Astrocyte of the spinal cord (primary cell): ENCODE measurements at places on chromosomes 2 and 18.

DNA sequence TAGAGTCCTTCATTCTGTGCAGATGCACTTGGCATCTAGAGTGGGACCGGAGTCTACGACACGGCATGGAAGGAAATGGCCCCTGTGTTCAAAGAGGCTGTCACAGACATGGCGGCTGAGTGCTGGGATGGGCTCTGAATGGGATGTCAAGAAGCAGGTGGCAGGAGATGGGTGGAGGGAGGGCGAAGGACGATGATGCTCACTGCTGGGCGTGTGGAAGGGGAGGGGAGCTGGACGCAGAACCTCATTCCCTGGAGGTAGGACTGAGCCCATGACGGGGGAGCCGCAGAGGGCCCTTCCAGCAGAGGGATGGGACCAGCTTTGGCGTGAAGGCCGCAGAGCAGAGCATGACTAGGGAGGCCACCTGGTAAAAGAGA, 18.8 kb upstream of the ALPI start:
- DNase-seq: no peak

DNA sequence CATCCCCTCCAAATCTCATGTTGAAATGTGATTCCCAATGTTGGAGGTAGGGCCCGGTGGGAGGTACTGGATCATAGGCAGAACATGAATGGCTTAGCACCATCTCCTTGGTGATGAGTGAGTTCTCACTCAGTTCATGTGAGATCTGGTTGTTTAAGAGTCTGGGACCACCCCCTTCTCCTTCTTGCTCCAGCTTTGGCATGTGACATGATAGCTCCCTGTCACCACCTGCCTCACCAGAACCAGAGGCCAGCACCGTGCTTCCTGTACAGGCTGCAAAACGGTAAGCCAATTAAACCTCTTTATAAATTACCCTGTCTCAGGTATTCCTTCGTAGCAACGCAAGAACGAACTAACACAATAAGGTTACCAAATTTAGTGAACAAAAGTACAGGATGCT, 95.4 kb downstream of the ZBTB7C start:
- DNase-seq: no peak

GRCh38 chr2:207911856-207912255, 113.5 kb downstream of the PLEKHM3 start:
- DNase-seq: no peak

DNA sequence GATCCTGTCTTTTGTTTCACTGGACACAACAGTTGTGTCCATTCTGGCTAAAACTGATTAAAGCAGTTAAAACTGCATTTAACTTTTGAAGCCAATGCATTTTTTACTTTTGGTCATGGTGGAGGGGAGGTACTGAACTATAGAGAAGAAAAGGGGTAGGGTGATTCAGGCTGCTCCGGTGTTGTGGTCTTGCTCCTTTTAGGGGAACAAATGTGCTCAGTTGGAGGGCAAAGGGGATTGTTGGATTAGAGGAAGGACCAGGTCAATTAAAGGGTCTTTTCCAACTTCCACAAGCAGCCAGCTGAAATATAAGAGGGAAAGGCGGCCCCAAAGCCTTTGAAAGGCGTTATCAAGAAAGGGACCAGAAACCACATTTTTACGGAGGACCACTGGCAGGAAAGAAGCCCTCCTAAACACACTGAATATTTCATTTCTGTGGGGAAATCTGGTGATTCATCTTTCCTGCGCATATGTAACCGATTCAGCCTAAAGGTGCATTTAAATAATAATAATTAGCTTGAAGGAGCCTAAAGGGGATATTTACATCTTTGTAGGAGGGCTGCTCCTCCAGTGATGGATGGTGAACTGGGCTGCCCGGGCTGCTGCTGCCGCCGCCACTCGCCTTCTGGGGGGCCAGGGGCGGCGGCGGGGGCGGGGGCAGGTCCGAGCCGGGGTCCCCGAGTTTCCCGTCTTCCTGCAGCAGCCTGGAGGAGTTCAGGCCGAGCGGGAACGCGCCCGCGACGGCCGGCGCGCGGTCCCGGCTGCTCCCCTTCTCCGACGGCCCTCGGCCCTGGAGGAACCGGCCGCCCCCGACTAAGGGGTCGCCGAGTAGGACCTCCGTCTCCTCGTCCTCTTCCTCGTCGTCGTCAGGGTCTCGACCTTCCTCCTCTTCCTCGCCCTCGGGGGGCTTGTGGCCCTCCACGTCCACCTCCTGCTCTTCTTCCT, 5.2 kb downstream of the SKOR2 start:
- DNase-seq: no peak

GRCh38 chr2:63628403-63628942, 39.7 kb downstream of the MDH1 start:
- no peak for DNase-seq

GRCh38 chr2:203112342-203112741, 97.7 kb downstream of the NBEAL1 start:
- DNase-seq: no peak

- no peak for DNase-seq
Measured at GRCh38 chr2:17517481-17518211, 594 bp downstream of the RAD51AP2 start.

DNA sequence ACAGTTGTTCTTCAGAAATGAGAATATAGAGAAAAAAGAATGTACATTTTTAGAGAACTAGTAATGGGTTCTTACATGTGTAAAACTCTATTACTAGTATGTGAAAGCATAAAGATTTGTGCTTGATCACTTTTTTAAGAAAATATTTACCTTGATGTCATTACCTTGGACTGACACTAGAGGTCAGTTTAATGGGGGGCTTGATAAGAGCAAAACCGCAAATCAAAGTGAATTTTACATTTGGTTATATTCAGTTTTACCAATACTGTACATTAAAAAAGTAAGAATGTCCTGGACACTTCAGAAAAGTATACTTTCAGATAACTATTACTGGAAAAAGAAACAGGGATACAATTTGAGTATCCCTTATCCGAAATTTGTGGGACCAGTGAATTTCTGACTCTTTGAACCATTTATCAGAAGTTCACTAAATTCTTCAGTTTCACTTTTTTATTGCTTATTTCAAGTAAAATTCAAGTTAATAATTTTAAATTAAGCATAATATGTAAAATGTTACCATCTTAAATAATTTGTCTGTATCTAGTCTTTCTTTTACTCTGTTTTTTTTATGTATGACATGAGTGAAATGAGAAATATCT, 1149.5 kb downstream of the DSC3 start:
- DNase-seq: peak; percentile 31

DNA sequence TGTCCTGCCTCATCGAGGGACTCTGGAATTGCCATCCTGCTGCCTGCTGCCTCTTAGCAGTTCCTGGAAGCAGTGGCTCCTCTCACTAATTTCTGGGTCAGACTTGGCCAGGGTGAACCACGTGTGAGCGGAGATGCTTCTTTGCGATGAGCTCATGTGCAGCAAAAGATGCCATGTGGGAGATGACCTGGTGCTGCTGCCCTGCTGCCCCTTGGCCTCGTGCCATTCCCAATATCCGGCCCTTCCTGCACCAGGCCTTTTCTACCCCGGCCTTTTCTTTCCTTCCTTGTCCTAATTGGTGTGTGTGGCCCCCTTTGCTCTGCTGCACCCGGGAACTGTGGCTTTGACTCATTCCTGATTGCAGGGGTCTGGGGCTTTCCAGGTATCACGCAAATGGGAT, 296.9 kb upstream of the HS6ST1 start:
- no peak for DNase-seq

DNA sequence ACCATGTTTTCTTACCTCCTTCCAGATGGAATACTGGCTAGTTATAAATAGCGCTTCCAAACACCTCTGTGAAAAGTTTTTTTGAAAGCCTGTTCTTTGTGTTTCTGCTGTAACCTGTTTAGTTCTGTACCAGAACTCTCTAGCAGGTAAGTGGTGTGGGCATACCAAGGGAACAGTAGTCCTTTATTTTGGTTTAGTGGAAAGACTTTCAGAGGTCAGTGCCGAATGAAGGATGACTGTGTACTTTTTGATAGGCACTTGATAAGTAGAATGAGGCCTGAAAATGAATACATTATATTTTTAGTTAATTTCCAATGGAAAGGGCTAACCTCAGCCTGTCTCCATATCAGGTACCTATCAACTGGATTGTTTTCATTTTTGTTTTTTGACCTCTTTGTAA, 27.6 kb upstream of the ASB1 start:
- DNase-seq: no peak

DNA sequence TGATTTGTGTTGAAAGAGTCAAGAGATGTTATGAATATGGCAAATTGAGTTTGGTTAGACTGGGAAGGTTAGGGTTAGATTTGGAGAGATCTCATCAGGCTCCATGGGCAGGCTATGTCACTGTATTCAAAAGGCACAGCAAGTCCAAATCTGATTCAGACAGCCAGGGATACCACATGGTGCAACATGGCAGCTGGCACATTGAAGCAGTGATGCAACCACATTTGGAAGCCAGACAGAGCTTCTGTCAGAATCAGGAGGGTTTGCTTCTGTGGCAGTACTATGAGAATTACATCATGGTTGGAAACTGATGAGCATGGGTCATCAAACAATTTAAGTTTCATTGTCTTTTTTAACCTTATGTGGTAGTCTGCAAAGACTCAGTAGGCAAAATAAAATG, 772.2 kb downstream of the SUCLG1 start:
- no peak for DNase-seq

DNA sequence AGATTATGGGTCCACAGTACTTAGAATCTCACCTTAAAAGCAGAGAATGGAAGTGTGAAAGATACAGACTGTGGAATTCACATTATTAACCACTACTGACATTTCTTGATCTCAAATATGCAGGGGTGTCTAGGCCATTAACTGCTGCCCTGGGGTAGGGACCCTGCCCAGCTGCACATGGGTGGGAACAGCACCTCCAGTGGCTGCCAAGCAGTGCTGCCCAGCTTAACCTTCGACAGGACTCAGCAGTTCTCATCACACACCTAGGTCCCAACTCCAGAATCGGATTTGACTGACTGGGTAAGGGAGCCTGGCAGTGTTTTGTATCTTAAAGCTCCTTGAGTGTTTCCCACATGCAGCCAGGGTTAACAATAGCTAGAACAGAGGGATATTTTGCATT, 14.9 kb downstream of the ERFE start:
- DNase-seq: no peak

GRCh38 chr2:19576411-19576810, 218.0 kb upstream of the OSR1 start:
- DNase-seq: no peak

DNA sequence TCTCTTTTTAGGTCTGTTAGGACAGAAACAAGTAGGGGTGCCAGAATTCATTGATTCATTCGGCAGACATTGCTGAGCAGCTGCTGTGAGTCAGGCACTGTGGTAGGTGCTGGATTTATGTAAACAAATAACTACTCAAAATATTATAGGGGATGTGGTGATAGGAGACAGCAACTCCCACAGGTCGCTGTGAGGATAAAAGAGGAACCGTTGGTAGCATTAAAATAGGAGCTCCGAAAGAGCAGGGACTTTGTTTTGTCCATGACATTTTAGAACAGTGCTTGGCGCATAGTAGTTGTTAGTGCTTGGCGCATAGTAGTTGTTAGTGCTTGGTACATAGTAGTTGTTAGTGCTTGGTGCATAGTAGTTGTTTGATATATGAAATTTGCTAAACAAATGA, 29.2 kb downstream of the ATP6V1C2 start:
- peak; percentile 3 for DNase-seq

DNA sequence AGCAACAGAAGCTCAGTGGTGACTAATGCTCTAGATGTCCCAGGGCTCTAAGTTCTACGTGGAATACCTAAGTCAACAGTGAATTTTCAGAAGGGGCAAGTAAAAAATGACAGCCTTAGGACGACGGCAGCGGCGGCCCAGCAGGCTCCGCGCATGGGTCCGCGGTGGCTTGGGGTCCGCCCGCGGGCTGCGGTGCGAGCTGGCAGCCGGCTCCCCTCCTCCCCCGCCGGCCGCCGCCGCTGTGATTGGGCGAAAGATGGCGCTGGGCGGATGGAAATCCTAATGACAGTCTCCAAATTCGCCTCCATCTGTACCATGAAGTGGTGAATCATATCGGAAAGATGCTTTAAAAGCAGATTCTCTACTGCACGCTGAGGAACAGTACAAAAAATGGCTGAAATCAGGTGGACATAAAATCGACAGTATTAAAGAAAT, 74.7 kb downstream of the HNRNPLL start:
- peak; percentile 47 for DNase-seq

DNA sequence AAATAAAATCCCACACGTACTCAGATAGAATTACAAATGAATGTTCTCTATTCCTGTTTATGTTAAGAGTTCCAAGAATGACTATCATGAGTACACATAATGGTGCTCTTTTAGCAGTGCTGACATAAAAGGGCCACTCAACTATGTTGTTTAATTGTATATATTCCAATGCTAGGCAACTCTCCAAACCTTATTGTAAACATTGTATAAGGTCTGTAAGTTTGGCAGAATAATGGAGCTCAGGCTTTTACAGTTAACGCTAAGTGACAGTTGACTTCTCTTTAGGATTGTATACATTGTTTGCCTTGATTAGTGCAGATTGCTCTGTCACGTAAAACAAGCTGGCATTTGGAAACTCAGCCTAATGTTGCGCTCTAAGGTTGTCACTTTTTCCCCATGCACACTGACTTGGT, 20.8 kb downstream of the RBMS1 start:
- DNase-seq: peak; percentile 64

DNA sequence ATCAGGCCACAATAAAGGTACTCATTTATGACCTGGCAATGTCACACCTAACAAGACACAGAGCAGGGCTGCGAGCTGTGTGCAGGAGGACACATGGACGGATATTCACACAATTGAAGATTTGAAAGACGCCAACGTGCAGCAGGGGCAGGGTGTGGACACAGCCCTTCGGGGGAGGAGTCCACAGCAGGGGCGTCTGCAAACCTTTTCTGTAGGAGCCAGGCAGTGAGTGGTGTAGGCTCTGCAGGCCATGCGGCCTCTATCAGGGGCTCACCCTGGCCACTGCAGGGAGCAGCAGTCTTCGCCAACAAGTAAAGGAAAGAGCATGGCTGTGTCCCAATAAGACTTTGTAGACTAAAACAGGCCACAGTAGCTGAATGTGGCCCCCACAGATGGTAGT, 125.7 kb upstream of the SNTG2 start:
- no peak for DNase-seq

GRCh38 chr2:58447586-58447985, 206.5 kb upstream of the FANCL start:
- no peak for DNase-seq

DNA sequence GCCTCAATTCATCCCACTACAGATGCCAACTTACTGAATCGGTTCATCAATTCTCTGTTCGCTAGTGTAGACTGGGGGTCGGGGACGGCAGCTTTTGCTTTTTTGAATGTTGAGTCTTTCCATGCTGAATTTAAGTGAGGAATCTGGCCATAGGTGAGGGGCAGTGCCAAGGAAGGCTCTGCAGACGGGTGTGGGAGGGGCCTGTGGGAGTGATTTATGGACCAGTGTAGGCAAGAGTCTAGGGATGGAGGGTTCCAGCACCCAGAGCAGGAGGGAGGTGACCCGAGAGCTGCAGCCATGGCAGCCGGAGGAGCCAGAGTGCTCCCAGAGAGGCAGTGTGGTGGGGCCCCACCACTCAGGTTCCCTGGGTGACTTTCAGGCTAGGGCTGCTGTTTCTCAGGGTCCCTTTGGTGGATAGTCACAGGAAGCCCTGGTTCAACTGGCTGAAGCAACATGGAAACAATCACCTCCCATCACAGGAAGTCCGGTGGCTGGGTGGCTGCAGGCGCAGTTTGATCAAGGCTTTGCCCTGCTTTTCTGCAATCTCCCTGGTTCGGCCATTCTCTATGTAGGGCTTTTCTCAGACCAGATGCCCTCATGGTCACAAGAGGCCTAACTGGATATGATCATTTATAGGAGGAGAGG, 16.9 kb upstream of the TEX44 start:
- no peak for DNase-seq

GRCh38 chr2:7994397-7994951, 687.4 kb upstream of the ID2 start:
- DNase-seq: no peak

- no peak for DNase-seq
Measured at GRCh38 chr18:39872651-39873050, 2082.4 kb upstream of the PIK3C3 start.

GRCh38 chr18:36083729-36084128, 16.4 kb upstream of the RPRD1A start:
- DNase-seq: no peak
